ENCODE measurements at places on chromosomes 2 and 18.

GRCh38 chr2:231545105-231545902 lies 15.1 kb upstream of the NMUR1 start:
- DNase-seq: no peak

GRCh38 chr18:6731222-6731596 lies 1.7 kb downstream of the ARHGAP28 start:
- peak; percentile 27 for DNase-seq

DNA sequence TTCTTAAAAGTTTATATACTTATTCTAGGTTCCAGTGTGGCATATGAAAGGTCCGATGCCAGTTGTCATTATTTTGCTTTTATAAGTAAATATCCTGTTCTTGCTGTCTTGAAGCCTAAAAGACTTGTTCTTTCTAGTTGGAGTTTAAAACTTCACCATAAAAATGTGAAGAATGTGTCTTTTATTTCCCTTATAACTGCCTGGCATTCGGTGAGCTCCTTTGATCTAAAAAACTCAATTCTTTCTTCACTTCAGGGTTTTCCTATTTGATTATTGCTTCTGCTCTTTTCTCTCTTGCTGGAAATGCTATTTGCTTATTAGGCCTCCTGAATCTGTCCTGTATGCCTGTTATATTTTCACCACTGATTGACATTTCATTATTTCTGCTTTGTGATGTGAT lies 51.6 kb downstream of the TSPYL6 start:
- no peak for DNase-seq

- DNase-seq: no peak
These were observed 16.7 kb downstream of the RNF144A start for GRCh38 chr2:6933911-6934310.

DNA sequence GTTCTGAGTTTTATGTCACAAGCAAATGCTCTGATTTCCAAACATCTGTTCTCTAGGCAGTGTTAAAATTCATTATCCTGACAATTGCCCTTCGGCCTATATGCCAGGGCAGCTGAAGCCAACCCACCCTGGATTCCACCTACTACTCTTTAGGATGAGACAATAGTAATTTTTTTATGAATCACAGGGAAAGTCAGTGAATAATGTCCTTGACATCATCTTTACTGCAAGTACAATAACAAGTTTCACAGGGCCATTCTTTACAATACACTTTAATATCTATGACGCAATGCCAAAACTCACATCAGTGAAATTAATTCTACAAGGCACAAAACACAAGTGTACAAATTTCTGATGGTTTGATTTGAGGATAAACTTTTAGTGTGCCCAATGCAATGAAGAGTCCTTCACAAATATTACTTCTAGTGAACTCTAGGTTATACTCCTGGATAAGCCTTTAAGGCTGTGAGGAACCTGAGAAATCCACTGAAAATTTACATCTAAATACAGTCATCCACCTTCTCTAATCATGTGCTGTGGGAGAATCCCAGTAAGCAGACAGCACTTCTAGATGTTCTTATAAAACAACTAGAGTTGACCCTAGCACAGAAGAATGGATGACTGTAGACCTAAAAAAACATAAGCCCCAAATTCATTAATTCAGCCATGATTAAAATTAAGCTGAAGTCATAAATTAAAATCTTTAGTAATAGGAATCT lies 77.3 kb upstream of the CTLA4 start:
- DNase-seq: no peak

GRCh38 chr2:236984046-236984445 lies 101.6 kb upstream of the COPS8 start:
- no peak for DNase-seq

GRCh38 chr2:191582355-191582754 lies 95.6 kb upstream of the NABP1 start:
- DNase-seq: peak; percentile 8

DNA sequence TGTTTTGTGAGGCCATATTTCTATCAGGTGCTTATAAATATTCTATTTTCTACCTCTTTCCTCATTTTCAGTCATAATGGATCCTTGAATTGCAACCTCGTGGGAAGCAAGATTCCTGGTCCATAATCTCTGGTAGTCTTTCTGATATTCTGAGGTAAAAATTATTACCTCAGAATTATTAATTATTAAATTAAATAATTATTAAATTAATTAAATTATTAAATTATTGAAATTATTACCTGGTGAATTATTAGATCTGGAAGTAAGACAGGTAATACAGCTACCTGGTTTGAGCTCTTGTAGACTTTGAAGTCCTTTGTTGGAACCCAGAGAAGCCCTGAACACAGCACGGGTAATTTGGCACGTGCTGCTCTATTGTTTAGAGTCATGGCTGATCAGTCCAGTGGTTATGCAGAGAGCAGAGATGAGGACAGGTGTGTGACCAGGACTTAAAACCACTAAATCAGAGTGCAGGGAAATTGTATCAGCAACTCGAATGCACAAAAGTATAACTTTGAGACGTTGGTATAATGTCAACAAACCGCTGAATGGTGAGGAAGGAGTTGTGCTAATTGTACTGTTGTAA lies 46.8 kb upstream of the PTPRM start:
- no peak for DNase-seq

DNA sequence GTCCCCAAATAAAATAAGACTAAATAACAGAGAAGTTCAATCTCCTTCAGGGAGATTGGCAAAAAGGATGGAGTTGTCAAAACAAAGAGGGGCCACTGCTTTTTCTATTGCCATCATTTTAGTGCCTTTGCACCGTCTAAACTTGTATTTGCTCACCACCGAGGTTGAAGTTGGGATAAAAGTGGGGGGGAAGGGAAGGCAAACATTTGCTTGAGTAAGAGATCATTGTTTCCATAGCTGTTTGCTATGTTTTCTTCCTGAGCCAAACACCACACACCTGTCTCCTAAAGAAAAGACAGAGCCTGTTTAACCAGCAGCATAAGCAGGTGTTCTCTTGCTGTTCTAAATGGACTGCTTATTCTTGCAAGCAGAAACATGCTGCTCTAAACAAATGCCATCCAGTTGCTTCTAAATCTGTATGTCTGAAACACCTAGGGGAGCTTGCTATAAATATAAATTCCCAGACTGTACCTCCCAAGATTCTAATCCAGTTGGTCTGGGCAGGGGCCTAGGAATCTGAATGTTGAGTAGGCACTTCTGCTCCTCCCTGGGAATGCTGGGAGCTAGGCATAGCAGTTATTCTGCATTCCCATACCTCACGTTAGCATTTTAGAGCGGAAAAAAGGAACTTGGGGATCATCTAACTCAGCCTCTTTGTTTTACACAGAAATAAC lies 179.4 kb upstream of the ARL4C start:
- DNase-seq: no peak

- no peak for DNase-seq
These were observed 23.7 kb downstream of the CENPO start for GRCh38 chr2:24816884-24817283.

DNA sequence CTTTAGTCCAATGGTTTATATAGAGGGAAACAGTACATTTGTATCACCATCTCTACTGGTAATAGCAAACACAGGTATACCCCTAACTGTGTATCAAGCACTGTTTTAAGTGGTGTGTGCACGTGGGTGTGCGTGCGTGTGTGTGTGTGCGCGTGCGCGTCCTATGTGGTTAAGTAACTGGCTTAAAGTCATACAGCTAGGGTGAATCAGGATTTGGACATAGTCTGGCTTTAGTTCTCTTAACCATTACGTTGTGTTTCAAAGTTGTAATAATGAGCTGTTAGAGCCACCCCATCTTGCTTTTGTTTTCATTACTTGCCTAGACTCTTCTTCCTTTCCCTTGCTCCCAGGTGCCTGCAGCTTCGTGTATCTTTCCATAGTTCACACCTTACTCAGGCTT lies 2.1 kb downstream of the HADHB start:
- DNase-seq: no peak

DNA sequence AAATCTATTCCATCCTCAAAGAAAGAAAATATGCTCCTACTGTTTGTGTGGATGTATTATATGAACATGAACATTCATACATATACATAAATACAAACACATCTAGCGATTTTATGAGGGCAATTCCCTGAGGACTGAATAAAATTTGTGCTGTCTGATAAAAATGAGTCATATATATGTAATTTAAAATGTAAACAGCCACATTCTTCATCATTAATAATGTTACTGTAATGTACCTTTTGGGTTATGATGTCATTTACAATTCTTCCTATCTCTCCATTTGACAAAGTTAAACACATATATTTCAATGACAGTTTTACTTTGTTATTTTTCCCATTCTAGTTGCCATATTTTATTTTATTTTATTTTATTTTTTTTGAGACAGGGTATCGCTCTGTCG lies 91.3 kb upstream of the ZFP36L2 start:
- no peak for DNase-seq

- no peak for DNase-seq
These were observed 143.9 kb upstream of the DLX2 start for GRCh38 chr2:172246649-172247048.

GRCh38 chr2:214629875-214630274 lies 179.6 kb downstream of the BARD1 start:
- no peak for DNase-seq

- DNase-seq: no peak
These were observed 34.8 kb upstream of the KLHL29 start for GRCh38 chr2:23350041-23350791.

DNA sequence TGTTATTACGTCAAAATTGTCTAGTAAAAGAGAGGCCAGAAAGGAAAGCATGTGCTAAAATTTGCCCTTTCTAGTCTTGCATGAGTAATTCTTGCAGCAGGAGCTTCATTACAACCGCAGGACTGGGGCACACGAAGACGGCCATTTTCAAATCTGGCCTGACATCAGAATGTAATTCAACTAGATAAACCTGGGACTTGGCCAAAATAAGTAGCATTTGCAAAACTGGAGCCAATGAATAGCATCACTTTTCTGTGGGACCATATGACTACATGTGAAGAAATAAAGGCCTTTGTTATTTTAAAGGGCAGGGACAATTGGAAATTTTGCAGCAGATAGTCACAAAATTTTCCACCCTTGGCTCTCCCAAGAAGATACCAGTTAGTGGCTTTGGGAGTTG lies 3.0 kb upstream of the FZD7 start:
- peak; percentile 36 for DNase-seq

DNA sequence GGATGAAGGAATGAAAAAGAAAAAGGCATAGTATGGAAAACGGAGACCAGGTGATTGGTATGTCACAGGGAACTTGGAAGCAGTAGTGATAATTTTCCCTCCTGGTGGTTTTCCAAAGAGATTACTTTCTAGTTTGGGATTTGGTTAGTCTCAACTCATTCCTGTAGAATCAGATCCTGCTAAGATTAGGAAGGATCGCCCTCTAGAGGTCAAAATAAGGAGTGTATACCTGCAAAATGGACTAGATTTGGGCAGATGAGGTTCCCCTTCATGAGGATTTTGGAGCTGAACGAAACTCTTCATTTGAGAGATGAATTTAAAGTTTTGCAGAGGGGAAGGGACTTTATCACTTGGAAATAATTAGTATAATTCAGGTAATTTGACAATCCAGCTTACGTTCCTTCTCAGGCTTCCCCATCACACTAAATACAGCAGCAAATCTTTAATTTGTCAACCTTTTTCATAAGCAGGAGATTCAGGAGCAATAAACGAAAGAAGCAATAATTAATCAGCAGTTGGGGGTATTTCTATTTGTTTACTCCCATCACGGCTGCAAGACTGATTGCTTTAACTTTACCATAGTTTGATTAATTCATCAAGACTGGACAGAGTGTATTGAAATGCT lies 65.2 kb downstream of the CCDC195 start:
- peak; percentile 23 for DNase-seq

DNA sequence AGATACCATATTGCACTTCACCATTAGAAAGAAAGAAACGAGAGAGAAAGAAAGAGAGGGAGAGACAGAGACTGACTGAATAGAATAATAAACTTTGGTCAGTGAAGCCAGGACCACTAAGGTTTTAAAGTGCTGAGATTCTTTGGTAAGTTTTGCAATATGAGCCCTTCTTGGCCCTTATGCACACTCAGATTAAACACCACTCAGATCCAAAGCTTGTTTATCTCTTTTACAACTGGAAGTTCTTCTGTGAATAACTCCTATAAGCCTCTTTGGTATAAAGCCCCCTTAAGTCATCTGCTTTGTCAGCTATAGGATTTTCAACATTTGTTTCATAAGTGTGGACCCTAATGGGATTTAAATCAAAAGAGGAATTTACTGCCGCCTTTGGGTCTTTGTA lies 40.8 kb downstream of the PID1 start:
- no peak for DNase-seq

GRCh38 chr2:85445316-85446295 lies 27.1 kb downstream of the SH2D6 start:
- no peak for DNase-seq

- no peak for DNase-seq
These were observed 93.5 kb upstream of the SLC14A2 start for GRCh38 chr18:45521777-45522176.

- no peak for DNase-seq
These were observed 2.7 kb downstream of the ST8SIA5 start for GRCh38 chr18:46754188-46754587.

DNA sequence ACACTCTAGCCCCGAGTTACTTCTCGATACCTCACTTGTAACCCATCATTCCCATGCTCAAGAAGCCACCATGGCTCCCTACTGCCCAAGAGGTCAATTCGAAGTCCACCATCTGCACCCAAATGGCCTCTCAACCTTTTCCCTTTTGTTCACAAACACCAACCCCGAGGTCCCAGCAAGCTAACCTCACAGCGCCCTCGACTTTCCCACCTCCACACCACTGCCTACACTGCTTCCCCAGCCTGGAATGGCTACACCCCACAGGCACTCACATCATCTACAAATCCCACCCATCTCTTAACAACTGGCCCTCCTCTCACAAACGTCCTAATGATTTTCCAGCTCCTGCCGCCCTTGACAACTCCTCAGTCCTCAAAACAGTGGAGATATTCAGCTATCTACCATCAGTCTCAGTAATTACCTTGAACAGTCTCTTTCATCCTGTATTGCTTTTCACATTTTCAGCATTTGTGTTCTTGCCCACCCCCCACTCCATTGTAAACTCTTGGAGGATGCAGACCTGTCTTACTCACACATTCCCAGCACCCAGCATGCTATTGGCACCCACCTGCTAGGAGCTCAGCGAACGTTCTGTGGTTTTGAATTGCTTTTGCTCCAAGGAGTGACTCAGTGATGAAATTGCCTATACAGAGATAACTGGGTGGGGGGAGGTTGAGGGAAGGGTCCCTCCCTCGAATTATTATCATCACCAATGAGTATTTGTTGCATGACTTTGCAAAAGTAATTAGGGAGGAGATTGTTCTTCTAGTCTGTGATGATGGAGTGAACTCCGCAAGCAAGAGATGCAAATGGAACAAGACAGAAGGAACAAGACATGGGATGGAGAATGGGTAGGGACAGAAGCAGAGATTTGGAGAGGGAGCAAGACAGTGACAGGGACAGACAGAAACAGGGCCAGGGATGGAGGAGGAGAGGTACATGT lies 106.8 kb downstream of the CYP26B1 start:
- no peak for DNase-seq

GRCh38 chr2:77086051-77086450 lies 436.1 kb downstream of the LRRTM4 start:
- no peak for DNase-seq
